Hypothalamus (tissue), 51 donors: ENCODE measurements at places on chromosomes 7 and 10.

DNA sequence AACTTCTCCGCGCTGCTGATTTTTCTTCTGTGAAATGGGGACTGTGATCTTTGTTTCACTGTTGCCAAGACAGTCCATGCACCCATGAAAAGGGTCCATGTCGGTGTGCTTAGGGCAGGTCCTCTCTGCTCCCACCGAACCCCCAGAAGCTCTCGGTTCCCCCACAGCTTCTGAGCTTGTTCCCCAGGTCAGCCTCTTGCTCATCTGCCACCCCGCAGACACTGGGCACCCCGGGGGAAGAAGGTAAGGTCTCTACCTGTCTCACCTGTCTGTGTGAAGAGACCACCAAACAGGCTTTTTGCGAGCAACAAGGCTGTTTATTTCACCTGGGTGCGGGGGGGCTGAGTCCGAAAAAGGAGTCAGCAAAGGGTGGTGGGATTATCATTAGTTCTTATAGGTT lies 66.2 kb upstream of the NANOS1 start:
- DNase-seq, result no peak

GRCh38 chr7:45088821-45089340 lies at the start of gene NACAD:
Gene NACAD, minus strand, starts transcription at chr7:45088969. Its CDS starts 75 bp downstream, at chr7:45088894.
- DNase-seq, result peak; percentile 94

DNA sequence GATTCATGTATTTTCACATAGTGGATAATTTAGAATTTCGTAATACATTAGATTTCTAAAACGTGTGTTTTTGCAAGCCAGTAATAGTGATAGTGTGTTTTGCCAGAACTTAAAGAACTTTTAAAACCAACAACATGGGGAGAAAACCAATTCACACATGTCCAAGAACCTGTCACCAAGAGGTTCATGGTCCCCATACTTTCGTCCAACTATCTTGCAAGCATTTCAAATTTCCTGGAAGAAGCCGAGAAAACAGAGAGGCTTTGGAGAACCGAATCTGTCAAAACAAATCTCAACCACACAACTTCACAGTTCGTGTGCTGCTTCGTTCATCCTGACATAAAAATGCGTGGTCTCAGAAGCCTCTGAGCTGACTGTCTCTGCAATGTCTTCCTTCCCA lies 31.9 kb downstream of the GFRA1 start:
- DNase-seq, result no peak

- DNase-seq, result no peak
These were observed 8.5 kb downstream of the DDX56 start for GRCh38 chr7:44565097-44565794.

GRCh38 chr7:151727579-151728285 lies 149.2 kb downstream of the PRKAG2 start:
- DNase-seq, result no peak

- DNase-seq, result no peak
These were observed 436.8 kb downstream of the RPS24 start for GRCh38 chr10:78470267-78471103.

GRCh38 chr10:43264344-43264964 lies 2.4 kb downstream of the RASGEF1A start:
- DNase-seq, result no peak

DNA sequence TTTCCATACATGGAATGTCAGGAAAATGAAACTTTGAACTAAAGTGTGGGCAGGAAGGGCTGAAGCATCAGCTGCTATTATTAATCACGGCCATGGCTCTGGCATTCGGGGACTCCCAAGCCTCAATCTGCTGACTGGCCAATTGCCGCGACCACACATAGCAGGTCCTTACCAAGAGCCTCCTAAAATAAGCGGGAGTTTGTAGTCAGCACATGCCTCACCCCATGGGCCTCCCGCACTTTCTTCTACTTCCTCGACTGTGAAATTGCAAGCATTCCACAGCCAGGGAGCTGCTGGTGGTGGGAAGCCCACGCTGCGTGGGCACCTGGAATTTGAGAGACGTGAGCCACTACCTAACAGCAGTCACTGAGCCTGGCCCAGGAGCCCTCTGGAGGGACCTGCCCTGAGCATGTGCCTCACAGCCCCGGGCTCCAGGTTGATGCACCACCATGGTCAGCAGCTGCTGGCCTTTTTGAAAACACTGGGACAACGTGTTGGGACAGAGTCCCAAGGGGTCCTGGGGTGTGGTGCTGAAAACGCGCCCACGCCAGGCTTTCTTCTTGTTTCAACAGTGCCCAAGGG lies 211.4 kb downstream of the TNS3 start:
- DNase-seq, result no peak

DNA sequence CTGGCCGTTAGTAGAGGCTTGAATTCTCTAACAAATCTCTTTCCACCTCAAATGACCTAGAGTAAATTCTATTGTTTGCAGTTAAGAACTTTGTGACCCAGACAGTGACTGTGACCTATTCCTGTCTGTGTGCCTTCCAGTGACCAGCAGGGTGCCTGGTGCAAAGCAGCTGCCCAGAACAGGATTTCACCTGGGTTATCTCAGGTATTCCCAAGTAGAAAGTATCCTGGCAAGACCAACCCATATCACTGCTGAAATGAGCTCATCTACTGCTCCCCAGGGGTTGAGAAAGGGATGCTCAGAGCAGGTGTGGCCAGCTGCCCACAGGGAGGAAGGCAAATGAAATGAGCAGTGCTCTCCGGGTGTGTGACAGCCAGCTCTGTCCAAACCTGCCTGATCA lies 2.1 kb upstream of the MSMB start:
- no peak for DNase-seq

- DNase-seq, result no peak
These were observed 4.0 kb downstream of the VSIR start for GRCh38 chr10:71769279-71769823.

- DNase-seq, result no peak
These were observed 18.1 kb upstream of the ITGB8 start for GRCh38 chr7:20312562-20312961.

GRCh38 chr7:29806208-29806994 lies at the start of gene WIPF3:
Gene WIPF3, plus strand, starts transcription at chr7:29806508. Its CDS starts 28,217 bp downstream, at chr7:29834725.
- no peak for DNase-seq

- DNase-seq, result no peak
These were observed 9.3 kb downstream of the CAMK2G start for GRCh38 chr10:73865107-73865458.

DNA sequence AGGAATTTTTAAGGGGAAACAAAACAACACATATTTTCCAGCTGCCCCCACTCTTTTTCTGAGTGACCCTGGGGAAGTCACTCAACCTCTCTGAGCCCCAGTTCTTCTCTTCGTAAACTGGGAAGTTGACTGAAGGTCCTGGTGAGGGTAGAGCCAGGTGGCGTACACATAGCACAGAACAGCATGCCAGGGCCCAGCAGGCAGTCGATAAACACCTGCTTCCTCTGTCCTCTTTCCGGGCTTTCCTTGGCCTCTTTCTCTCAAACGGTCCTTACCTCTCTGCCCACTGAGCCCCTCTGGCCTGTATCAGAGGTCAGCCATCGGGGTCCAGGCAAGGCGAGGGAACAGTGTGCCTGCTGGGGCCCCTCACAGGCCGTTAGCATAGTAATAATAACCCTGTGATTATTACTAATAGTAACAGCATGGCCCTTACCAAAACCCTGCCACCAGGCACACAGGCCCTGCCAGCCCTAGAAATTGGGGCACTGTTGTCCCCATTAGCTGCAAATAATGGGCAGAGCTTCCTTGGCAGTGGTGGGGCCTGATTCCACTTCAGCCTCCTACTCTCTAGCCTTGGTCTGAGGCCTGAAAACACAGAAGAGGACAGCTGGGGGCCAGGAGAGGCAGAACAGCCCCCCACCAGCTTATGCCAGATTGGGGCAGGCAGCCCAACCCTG lies 37.3 kb upstream of the SLC29A3 start:
- no peak for DNase-seq
